ENCODE measurements at places on chromosomes 4 and X.

DNA sequence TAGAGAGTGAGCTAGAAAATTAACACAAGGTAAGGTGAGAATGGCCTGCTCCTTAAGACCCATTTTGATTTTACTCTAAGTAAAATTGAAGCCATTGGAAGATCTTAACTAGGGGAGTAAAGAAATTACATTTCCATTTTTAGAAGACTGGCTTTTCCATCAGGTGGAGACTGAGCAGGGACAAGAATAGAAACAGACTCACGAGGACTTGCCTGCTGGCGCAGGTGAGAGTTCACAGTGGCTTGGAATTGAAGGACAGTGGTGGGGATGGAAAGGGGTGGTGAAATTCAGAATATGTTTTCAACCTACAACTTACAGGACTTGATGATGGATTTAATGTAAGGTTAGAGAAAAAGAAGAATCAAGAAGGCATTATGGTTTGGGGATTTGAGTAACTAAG is 427.4 kb downstream of the INPP4B start:
- no peak for DNase-seq

- no peak for DNase-seq
Observed at GRCh38 chr4:25888781-25889180, 25.2 kb upstream of the SMIM20 start.

DNA sequence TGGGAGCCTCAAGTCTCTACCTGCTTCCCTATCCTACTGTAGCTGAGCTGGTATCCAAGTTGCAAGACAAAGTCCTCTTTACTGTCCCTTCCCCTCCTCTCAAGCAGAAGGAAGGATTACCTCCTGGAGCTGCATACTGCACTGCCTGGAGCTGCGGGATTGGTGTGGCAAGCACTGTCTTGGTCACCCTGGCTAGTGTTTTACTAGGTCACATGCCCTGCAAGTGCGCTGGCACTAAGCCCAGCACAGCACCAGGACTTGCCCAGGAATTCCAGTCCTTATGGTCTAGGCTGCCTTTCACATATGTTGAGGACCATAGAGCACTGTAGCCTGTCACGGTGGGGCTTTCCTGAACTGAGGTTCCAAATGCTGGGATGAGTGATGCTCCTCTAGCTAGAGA is 227.3 kb upstream of the ZC4H2 start:
- DNase-seq, result no peak

DNA sequence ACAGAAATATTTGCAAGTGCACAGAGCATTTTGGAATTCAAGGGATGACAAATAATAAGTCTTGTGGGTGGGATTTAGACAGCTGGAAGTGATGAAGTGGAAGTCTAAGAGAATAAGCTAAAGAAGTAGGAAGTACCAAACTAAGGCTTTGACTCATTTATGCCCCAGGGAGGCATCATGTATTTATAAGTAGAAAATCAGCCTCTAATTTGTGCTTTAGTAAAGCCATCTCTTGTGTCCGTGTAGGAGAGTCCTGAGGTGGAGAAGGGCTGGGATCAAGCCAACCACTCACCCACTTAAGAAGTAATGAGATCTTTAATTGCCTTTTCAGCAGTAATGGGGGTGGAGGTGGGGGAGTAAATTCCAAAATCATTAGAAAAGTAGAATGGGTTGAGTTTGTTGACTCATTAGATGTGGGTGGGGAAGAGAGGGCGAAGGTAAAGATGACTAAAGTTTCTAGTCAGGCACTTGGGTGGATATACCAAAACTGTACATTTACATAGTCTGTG is 356.7 kb downstream of the STIM2 start:
- DNase-seq, result no peak

DNA sequence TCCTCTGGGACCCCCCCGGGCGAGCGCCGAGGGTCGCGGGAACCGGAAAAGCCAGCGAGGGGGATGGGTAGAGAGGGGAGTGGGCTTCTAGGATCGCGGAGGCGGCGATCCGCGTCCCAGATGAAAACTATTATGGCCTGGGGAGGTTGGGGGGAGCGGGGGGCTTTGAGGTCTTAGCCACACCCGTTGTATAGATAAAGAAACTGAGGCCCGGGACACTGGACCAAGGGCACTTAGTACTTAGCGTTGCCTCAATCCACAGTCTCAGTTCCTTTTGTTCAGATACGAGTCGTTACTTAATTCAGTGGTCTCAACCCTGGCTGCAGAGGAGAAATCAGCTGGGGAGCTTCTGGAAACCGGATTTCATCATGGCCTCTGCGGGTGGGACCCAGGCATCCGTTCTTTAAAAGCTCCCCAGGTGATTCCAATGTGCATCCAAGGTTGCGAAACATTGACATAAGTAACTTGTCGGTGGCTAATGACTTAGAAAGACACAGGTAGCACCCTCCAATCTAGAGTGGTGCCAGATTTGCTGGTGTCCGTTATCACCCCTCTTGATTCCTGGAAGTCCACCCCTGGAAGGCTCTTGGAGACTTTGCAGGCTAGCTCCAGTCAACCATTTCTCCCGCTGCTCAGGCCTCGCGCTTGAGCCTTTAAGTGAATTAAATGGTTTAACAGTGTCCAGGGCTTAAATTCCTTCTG is 90.7 kb downstream of the GEMIN8 start:
- no peak for DNase-seq
